ENCODE measurements at places on chromosomes 6 and 20.

DNA sequence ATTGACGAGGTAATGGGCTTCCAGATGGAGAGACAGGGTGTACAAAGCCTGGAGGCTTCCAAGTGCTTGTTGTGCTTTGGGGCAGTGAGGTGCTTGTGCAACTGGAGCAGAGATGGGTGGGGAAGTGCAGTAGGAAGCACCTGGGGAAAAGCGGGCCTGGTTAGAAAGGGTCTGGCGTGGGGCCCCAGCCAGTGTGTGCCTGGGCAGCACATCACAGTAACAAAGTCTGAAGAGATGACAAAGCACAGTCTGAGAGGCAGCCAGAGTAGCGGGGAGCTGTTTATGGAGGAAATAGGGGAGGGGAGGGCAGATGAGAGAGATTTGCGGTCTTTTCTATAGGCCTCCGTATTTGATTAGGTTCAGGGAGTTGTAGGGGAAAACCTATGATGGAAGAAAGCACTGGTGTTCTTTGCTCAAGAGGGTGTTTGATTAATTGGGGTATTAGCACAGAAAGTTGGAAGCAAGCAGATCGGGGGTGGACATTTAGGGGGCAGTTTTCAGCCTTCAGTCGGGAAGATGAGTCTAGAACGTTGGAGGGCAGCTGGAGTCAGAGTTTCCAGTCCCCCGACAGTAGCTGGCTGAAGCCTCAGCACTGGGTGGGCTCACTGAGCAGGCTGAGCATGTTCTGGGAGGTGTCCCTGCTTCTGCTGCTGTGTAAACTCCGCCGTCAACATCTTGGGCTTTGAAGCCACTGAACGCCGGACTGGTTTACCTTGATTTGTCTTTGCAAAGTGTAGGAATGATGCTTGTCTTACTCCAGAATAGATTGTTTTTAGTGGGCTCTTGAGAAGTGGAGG, 15.5 kb upstream of the MROH8 start:
- no peak for DNase-seq

DNA sequence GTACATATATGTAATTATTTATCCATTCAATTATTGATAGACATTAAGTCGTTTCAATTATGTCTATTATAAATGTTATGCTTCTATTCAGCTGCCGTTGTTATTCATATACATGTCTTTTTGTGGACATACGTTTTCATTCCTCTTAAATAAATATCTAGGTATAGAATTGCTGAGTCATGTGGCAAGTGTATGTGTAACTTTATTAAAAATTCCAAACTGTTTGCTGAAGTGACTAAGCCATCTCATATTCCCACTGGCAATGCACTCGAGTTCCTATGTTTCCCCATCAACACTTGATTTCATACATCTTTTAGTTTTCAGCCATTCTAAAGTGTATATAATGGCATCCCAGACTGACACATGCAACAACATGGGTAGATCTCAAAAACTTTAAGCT, 739.7 kb upstream of the POU3F2 start:
- DNase-seq = no peak

DNA sequence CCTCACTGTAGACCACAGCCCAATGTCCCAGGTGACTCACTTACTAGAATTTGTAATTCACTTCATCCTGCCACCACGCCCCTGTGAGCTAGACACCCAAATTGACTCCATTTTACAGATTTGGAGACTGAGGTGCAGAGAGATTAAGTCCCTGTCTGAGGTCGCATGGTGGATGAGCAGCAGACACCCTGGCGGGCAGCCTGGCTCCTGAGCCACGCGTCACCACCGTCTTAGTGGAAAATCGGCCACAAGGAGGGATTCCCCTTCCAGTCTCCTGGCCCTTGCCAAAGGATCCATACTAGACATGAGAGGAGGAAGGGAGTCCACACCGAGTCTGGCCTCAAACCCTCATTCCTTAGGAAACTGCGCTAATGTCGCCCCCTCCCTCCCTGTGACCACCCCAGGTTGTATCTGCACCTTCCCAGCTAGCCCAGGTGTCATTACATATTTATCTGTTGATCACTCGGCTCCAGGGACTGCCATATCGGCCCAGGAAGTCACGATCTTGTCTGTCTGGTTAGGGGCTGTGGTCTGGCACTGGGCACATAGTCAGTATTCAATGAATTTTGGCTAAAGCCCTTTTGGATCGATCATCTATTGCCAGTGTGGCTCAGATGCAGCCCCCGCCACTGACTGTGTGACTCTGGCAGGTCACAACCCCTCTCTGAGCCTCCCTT, 25.7 kb upstream of the PTGIS start:
- no peak for DNase-seq

- no peak for DNase-seq
Measured at GRCh38 chr6:140082867-140083297, 708.4 kb upstream of the CITED2 start.

GRCh38 chr6:85396159-85396808, 53.6 kb upstream of the NT5E start:
- no peak for DNase-seq

GRCh38 chr6:140500849-140501248, 1126.4 kb upstream of the CITED2 start:
- no peak for DNase-seq

- DNase-seq = no peak
Measured at GRCh38 chr6:29071831-29072723, 15.0 kb downstream of the OR2B3 start.

- DNase-seq = no peak
Measured at GRCh38 chr20:54438166-54438565, 37.2 kb upstream of the DOK5 start.

DNA sequence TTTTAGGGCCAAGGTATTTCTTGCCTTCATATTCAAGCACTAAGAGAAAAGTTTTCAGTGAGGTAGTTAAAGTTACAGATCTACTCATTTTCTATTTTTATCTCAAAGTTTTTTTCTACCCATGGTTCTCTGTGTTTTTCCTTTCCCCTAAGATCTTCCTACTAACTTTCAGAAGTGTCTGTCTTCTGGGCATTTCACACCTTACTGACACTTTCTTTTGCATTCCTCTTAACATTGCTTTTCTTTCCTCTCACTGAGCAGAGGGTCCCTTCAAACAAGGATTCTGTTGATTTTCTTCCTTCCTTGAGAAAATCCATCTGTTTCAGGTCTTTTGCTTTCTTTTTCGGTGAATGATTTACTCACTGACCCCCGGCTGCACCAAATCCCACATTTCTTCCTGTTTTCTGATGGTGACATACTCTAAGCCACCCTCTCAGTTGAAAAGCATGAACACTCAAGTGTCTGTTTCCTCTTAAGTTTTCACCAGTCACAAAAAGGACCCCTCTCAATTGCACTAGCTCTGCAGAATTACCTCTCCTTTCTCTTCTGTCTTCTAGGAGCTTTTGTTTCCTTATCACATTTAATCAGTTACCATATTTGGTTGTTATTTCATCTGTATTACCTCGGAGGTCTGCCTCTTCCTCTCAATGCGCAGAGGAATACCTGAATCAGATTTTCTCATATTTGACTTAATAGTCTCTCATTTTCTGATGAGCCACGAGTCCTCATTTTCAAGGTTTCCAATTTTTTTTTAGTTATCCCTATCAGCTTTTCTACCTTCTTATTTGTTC, 73.5 kb upstream of the RNF217 start:
- DNase-seq = no peak

DNA sequence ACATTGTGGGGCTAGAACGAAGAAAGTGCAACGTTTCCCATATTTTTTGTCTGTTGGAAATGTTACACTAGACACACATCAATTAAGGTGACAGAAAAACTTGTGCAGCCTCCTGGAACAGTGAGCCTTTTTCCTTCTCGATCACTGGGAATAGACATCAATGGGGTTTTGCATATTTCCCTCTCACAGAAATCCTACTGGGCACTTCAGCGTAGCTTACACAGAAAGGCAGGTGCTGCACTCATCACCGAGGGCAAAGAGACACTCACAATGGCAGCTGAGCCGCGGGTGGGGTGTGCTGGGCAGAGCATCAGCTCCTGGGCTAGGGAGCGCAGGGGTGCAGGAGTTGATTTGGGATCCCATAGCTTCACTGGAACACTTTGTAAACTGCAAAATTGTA, 64.5 kb downstream of the THBS2 start:
- no peak for DNase-seq

- no peak for DNase-seq
Measured at GRCh38 chr6:136011475-136011874, 160.0 kb downstream of the PDE7B start.

- DNase-seq = no peak
Measured at GRCh38 chr20:10605547-10606195, 68.1 kb downstream of the JAG1 start.

GRCh38 chr6:165487347-165487746, 175.7 kb downstream of the PDE10A start:
- no peak for DNase-seq

- DNase-seq = no peak
Measured at GRCh38 chr6:71396410-71396801, 107.8 kb downstream of the OGFRL1 start.

GRCh38 chr6:108432792-108433191, 127.9 kb upstream of the FOXO3 start:
- no peak for DNase-seq

GRCh38 chr6:14596410-14596809, 478.8 kb downstream of the CD83 start:
- no peak for DNase-seq

- DNase-seq = no peak
Measured at GRCh38 chr20:25987073-25987927, 290.6 kb upstream of the ZNF337 start.

- no peak for DNase-seq
Measured at GRCh38 chr6:23245572-23245971, 676.2 kb downstream of the HDGFL1 start.

All from esophagus squamous epithelium (tissue), 5 donors.